CD4-positive, alpha-beta T cell treated with Interleukin-17A for 4 hours (primary cell): ENCODE measurements at places on chromosomes 6 and 20.
A peak's percentile ranks its signal among the peaks of the same experiment; 100 is the strongest.

DNA sequence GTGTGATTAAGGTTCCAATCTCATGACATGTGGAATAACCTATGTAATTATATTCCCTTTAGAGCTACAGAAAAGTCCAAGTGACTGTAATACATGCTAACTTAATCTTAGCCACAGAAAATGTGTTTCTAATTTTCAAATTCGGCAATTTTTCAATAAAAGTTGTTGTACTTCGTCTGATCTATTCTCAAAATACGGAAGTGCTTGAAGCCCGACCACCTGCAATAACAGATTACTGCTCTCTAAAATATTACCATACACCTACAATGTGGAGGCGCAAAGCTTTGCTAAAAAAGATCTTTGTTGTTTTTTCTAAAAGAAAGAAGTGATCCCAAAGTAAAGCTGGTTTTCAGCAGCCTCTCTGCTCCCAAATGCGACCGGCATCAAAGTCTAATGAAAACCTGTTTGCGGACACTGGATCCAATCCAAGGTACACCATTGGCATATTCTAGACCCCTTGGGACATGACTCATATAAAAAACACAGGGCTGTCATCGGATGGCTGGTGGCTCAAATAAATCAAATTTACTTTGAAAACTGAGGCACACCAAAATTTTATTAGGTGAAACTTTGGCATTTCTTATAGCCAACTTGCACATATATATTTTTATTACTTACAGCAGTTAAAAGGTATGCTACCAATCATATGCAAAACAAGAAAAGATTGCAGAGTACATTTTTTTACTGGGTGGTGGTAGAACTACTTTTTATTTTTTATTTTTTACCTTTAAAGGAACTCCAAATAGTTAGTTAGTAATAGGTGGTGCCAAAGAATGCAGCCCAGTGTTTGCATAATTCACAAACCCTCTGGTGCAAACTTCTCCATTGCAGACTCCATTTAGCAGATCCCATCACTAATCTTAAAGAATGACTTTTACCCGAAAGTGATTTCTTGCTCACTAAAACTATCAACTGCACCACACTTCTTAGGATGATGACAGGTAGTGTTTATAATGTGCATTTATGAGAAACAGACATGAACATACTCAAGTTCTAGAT lies 118.7 kb upstream of the TBX18 start:
- no peak for DNase-seq

- DNase-seq, result no peak
Measured at GRCh38 chr6:119637768-119638167, 288.2 kb upstream of the MAN1A1 start.

GRCh38 chr6:151300267-151300991 lies 60.7 kb downstream of the AKAP12 start:
- no peak for DNase-seq

GRCh38 chr6:88982720-88983119 lies 19.3 kb upstream of the RNGTT start:
- peak; percentile 30 for DNase-seq

DNA sequence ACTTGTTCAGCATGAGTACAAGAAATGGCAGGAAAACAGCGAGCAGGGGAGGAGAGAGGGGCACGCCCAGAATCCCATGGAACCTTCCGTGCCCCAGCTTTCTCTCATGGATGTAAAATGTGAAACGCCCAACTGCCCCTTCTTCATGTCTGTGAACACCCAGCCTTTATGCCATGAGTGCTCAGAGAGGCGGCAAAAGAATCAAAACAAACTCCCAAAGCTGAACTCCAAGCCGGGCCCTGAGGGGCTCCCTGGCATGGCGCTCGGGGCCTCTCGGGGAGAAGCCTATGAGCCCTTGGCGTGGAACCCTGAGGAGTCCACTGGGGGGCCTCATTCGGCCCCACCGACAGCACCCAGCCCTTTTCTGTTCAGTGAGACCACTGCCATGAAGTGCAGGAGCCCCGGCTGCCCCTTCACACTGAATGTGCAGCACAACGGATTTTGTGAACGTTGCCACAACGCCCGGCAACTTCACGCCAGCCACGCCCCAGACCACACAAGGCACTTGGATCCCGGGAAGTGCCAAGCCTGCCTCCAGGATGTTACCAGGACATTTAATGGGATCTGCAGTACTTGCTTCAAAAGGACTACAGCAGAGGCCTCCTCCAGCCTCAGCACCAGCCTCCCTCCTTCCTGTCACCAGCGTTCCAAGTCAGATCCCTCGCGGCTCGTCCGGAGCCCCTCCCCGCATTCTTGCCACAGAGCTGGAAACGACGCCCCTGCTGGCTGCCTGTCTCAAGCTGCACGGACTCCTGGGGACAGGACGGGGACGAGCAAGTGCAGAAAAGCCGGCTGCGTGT lies 11.6 kb downstream of the TNFAIP3 start:
- DNase-seq, result no peak

- no peak for DNase-seq
Measured at GRCh38 chr6:127920804-127921203, 19.9 kb upstream of the THEMIS start.

DNA sequence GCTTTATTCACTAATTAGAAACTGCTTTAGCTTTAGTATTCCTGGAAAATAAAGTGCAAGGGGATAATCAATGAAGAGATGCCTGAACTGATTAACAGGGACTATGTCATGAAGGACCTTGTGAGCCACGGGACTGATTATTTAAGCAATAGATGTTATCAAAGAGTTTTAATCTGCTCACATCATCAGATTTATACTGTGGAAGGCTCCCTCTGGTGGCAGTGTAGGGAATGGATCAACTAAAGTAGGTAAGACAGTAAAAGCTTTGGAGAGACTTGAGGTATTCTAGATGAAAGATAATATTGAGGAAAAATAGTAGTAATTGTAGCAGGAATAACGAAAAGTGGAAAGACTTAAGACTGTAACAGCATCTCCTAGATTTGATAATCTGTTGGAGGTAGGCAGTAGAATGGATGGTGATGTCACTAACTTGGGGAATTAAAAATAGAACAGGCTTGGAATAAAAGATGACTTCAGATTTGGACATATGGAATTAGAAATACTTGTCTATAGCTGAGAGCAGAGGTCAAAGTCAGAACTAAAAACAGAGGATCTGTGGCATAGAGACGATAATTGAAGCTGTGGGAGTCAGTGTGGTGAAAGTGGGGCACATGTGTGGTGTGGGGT lies 80.3 kb upstream of the HTR1E start:
- DNase-seq, result peak; percentile 3

DNA sequence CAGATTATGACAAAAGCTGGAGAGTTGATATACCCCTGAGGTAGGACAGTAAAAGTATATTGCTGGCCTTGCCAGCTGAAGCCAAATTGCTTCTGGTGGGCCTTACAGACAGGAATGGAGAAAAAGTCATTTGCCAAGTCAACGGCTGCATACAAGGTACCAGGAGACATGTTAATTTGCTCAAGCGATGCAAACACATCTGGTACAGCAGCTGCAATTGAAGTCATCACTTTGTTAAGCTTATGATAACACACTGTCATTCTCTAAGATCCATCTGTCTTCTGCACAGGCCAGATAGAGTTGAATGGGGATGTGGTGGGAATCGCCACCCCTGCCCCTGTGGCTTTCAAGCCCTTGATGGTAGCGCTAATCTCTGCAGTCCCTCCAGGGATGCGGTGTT lies 40.4 kb upstream of the POPDC3 start:
- DNase-seq, result no peak

- DNase-seq, result no peak
Measured at GRCh38 chr6:158707821-158708195, 58.0 kb downstream of the SYTL3 start.

DNA sequence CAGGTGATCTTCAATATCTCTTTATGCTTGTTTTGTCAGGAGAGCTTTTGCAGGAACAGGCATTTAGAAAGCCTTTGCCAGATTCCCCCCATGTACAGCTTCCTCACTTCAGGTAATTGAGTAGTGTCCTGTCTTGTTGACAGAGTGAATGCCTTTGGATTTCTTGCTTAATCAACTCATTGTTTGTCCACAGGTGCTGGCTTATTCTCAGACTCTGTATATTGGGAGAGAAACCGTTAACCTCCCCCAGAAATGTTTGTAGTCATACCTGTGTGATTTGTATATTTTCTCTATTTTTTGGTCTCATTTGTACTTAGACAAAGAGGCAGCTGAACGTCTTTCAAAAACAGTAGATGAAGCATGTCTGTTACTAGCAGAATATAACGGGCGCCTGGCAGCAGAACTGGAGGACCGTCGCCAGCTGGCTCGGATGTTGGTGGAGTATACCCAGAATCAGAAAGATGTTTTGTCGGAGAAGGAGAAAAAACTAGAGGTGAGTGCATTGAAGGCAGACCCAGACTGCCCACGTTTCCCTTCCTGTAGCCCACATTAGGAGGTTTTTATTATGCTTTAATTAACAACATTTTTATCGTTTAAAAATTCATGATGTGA lies 32.3 kb downstream of the RPRD1B start:
- DNase-seq, result no peak

DNA sequence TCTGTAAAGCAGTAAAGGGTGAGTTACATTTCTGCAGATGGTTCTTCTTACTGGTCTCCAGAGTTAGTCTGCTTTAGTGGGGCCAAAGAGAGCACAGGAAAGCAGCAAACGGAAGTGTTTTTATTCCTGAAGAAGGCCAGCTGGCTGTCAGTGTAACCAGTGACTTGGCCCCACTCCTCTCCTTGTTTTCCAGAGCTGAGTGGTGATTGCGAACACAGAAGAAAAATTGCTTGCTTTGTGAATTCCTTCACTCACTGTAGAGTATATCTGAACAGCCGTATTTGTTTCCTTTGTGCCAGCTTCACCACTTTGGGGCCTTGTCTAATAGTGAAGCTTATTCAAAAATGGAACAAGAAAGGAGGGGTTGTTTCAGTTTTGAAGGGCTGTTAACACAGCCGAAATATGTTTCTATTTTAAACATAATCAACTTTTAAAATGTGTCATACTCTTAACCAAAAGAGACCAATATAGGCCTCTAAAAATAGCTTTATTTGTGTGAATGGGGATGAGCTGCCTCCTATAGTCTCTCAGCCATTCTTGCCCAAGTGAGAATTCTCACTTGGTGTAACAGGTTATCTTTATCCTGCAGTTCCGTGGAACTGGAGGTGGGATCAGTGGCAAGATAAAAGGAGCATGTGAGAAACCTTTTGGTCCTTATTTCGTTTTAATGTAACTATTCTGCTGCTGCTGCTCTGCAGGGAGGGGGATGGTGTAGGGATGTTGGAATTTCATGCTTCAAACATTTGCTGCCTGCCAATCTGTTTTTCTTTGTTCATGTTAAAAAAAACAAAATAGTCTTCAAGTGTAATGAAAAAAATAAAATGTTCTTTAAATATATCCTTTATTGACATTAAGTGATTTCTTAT lies 37.8 kb downstream of the ZC2HC1B start:
- no peak for DNase-seq

GRCh38 chr6:111358454-111358853 lies 124.6 kb downstream of the REV3L start:
- DNase-seq, result no peak

DNA sequence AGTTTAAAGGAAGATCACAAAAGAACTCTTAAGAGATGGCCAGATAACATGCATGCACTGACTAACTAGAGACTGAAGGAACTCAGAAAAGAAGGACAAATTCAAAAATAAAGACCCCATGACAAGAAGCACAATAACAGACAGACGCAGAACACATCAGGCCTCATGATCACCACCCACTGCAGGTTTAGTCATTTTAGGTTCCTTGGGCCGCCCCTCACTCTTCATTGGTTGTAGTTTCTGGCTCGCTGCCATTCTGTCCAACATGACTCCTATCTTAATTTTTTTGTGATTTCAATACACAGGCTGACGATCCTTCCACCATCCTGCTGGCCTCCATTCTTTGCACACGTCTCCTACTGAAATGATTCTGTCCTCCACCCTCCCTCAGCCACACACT lies 21.6 kb downstream of the STX7 start:
- no peak for DNase-seq

DNA sequence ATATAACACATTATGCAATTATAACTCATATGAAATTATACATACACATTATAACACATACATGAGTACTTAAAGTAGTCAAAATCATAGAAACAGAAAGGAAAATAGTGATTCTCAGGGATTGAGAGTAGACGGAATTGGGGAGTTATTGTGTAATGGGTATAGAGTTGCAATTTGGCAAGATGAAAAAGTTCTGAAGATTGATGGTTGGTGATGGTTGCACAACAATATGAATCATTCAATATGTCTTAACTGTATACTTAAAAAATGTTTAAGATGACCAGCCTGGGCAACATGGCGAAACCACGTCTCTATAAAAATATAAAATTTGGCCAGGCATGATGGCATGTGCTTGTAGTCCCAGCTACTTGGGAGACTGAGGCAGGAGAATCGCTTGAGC lies 372.7 kb downstream of the CDKAL1 start:
- no peak for DNase-seq

DNA sequence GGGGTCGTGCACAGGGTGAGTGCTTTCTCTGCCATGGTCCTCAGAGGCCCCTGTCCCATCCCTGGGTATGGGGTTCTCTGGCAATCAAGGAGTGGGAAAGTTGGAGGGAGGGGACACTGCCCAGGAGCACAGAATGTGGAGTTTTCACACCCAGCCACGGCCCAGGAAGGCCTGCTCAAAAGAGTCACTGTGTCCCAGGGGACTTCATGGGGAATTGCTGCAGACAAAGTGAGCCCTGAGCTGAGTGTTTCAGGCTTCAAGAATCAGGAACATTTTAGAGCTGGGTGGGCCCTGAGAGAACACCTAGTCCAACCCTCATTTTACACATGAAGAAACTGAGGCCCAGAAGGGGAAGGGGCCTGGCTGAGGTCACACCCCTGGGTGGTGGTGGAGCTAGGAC lies 5.7 kb downstream of the MAPK13 start:
- no peak for DNase-seq

DNA sequence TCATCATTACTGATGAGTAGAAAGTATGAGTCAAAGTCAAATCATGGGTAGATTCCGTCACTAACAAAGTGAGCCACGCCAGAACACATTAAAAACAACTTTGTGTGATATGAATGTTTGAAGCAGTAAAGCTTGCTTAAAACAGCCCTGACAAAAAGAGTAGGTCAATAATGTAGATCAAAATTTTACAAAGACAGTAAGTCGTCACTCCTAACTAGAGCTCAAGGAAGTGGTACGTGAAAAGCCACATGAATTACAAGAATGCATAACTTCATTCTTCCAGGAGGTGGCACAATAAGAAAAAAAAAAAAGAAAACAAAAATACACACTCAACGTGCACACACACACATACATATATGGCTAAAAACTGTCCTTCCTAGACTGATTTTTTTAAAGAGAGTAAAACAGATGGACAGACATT lies 69.9 kb downstream of the HACE1 start:
- no peak for DNase-seq

- DNase-seq, result no peak
Measured at GRCh38 chr6:166526937-166527336, 59.5 kb downstream of the RAMACL start.

GRCh38 chr6:133837801-133838349 lies 51.0 kb upstream of the TCF21 start:
- peak; percentile 66 for DNase-seq

GRCh38 chr6:28865401-28866204 lies 58.2 kb downstream of the TRIM27 start:
- DNase-seq, result peak; percentile 43

DNA sequence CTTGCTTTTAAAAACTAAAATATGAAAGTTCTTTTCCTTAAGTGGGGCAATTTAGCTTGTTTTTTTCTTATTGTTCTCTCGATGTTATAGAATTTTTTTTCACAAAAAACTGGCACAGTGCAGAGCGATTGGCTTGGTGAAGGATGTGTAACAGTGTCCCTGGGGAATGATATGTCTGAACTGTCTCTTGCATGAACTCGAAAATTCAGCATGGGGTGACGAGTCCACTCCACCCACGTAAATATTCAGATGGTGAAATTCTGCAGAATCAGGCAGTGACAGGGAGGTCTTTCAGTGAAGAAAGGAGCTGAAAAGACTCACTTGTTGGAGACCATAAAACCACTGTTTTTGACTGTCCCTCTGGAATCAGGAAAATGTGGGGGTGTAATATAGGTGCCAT lies 505.3 kb downstream of the MMUT start:
- no peak for DNase-seq
